Common myeloid progenitor, CD34-positive (primary cell): ENCODE measurements at places on chromosomes 13 and 19.

- no peak for DNase-seq
Observed at GRCh38 chr19:39995794-39996193, 1.1 kb upstream of the ZNF546 start.

GRCh38 chr19:8039231-8039630, 13.3 kb upstream of the CCL25 start:
- no peak for DNase-seq

GRCh38 chr13:92805766-92806165, 420.8 kb upstream of the GPC6 start:
- DNase-seq = no peak

GRCh38 chr13:43905435-43906031, 25.8 kb downstream of the LACC1 start:
- peak; percentile 65 for DNase-seq

DNA sequence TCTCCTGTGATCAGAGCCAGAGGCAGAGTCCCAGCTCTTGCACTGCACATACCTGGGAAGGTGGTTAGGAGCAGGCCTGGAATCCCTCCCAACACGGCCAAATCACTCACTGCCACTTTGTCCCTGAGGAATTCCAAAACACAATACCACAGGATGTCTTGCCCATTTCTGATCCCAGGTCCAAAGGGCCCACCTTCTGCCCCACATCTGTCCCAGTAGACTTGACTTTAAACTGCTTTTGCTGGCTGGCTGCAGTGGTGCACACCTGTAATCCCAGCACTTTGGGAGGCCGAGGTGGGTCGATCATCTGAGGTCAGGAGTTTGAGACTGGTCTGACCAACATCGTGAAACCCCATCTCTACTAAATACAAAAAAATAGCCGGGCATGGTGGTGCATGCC, 18.9 kb downstream of the ZNF536 start:
- DNase-seq = no peak

GRCh38 chr19:2761309-2761677, 21.5 kb upstream of the SLC39A3 start:
- DNase-seq = no peak

GRCh38 chr13:43991773-43992201, 112.1 kb downstream of the LACC1 start:
- DNase-seq = no peak

DNA sequence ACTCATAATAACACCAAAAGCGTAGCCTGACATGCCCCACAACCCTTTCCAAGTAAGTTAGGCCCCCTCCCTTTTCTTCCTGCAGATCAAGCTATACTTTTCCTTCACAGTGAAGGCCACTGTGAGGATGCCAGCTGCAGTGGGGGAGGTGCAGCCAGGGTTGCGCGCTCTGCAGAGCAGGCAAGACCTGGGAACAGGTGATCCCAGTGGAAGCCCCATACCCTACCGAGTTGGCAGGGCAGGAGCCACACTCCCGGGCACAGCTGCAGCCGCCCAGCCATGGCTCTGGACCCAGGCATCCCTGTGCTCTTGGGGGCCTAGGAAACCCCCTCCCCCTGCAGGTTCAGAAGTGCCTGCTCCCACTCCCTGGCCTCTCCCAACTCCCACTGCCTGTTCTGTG, 18.7 kb downstream of the MTMR6 start:
- no peak for DNase-seq

- DNase-seq = peak; percentile 56
Observed at GRCh38 chr19:47765523-47766358, 12.8 kb upstream of the SELENOW start.

DNA sequence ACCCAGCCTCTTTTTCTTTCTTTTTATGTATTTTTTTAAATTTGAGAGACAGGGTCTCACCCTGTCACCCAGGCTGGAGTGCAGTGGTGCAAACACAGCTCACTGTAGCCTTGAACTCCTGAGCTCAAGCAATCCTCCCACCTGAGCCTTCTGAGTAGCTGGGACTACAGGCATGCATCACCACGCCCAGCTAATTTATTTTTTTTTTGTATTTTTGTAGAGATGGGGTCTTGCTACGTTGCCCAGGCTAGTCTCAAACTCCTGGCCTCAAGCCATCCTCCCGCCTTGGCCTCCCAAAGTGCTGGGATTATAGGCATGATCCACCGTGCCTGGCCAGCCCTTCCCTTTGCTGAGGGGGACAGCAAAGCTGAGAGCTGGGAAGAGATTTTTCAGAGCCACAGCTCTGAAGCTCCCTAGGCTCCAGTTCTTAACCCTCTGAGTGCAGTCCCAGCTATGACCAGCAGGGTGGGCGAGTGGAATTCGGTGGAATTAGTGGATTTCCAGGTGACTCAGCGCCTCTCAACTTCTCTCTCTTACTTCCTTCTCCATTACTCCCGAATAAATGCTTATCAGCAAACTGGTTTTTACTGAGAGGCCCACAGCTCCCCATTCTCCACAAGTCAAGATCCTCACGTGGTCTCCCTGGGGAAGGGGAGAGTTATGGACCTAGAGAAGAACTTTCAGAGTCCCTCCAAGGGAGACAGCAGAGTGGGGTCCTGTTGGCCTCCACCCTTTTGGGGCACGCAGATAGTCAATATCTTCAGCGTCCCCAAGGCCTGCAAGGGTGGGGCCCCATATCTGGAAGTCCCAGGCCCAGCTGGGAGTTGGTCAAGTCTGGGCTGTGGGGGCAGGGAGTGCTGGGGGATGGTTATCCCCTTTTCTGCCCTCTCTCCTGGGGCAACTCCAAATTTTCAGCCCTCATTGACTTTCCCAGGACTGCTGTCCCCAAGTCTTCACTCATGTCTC, 1.2 kb downstream of the BLVRB start:
- peak; percentile 82 for DNase-seq

- peak; percentile 31 for DNase-seq
Observed at GRCh38 chr13:91805605-91806004, 407.2 kb downstream of the GPC5 start.

DNA sequence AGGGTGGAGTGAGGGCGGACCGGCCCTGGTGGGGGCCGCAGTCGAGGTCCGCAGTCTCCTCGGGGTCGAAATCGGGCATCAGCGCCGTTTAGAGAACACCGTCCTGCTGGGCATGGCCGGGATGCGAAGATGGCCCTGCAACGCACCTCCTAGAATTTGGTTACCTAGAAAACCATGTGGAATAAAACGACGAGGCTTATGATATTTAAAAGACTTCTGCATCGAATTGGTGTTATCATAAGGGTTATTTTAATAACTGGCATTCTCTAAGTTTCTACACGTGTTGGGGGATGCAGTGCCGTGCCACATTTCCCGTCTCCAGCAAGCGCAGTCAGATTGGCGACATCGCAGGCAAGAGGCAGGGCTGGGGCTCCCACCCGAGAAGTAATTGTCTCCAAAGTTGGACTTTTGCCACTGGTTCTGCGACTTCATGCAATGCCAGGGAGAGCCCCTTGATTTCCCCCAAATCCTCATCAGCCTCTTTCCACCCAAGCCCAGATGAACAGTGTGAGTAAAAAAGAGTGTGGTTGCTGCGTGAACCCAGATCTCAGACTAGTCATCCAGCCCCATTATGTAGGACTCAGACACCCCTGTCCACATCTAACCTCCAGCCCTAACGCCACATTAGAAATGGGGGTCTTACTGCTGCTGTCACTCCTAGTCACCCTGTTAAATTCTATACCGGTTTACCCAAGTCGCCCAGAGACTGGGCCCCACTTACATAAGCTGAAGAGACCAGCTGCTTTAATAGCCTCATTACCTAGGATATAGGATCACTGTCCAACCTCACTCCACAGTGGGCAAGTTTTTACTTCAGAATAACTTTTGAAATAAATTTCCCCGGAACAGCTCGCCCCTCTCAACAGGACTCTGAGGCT, 571 bp upstream of the DHRS12 start:
- no peak for DNase-seq

- no peak for DNase-seq
Observed at GRCh38 chr19:29524912-29525831, 622 bp upstream of the VSTM2B start.

DNA sequence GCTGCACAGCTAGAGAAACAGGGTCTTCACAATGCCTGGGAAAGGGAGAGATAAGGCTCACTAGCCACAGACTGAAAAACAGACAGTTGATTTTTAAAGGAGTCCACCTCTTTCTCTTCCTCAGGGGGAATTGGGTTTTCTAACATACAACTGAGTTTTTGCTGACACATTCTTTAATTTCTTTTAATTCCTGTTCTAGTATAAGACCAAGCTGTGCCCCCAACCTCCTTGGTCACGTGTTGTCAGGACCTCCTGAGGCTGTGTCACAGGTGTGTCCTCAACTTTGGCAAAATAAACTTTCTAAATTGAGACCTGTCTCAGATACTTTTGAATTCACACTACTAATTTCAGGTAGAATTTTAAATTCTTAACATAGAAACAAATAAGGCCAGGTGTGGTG, 12.1 kb upstream of the ZNF492 start:
- DNase-seq = peak; percentile 45

DNA sequence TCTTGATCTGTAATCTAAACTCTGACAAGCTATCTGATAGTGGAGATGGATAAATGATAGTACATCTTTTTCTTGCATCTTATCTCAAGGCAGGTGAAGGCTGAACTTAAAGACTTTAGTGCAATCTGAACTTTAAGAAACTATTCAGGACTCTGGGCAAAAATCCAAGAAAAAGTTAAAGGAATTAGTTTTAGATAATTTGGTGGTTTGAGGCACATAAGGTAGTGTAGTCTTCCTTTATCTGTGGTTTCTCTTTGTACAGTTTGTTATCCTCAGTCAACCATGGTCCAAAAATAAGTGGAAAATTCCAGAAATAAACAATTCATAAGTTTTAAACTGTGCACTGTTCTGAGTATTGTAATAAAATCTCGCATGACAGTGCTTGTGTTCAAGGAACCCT, 172.9 kb downstream of the UGGT2 start:
- no peak for DNase-seq

GRCh38 chr13:95403349-95404140, 102.3 kb upstream of the ABCC4 start:
- DNase-seq = peak; percentile 22

DNA sequence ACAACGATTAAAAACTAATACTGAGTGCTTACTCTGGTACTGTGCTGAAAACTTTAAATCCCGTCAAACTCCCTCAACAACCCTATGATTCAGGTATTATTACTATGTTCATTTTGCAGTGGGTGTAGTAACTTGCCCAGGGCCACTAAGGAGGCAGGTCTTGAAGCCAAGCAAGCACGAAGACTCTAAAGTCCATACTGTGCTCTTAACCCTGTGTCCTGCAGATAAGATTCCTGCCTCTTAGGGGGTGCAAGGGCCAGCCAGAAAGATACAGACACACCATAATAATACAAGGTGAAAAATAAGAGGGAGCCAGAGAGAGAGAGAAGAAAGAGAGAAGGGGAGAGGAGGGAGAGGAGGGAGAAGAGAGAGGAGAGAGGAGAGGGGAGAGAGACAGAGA, 95.5 kb downstream of the CDADC1 start:
- DNase-seq = no peak

GRCh38 chr13:111562716-111563115, 242.3 kb downstream of the TEX29 start:
- DNase-seq = no peak

- DNase-seq = no peak
Observed at GRCh38 chr19:38162094-38162493, 61.9 kb downstream of the DPF1 start.

DNA sequence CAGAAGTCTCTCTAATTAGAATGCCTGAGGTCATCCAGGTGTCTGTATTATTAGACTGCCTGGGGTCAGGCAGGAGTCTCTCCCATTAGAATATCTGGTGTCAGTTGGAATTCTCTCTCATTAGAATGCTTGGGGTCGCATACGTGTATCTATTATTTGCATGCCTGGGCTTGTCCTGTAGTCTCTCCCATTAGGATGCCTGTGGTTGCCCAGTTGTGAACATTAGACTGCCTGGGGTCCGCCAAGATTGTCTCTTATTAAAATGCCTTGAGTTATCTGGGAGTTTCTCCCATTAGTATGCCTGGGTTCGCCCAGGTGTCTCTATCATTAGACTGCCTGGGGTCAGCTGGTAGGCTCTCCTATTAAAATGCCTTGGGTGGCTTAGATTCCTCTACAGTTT, 1494.7 kb downstream of the UQCRFS1 start:
- DNase-seq = no peak

- DNase-seq = no peak
Observed at GRCh38 chr13:23722726-23723453, 152.7 kb downstream of the TNFRSF19 start.

DNA sequence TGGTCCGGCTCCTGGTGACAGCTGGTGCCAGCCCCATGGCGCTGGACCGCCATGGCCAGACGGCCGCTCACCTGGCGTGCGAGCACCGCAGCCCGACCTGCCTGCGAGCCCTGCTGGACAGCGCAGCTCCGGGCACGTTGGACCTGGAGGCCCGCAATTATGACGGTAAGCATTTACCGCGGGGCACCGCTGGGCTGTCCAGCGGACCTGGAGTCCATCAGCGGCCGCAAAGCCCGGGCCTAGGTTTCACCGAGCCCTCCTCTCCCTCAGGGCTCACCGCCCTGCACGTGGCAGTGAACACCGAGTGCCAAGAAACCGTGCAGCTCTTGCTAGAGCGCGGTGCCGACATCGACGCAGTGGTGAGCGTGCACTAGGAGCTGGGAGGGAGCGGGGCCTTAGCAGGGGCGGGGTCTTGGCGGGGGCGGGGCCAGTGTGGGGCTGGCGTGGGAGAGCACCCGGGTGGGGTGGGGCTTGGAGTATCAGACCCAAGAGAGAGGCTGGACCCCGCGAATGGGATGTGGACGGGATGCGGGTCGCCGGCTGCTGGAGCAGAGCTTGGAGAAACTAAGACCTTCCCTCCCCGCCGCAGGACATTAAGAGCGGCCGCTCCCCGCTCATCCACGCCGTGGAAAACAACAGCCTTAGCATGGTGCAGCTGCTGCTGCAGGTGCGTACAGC, 8.7 kb downstream of the BCL3 start:
- no peak for DNase-seq

DNA sequence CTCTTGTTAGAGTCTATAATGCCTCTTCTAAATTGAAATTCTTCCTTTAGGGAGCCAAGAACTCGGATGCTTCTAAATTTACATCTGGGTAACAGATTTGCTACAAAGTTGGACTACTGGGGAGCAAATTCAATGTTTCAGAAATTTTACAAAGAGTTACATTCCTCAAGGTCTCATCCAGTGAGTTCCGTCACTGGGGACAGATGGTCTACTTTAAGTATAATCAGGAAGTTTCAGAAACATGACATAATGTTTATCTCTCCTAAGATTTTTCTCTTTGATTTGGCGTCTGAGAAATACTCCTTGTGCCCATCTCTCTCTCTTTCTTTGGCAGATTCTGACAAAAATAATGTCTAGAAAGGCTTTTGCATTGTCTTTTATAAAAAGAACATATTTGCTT, 81.5 kb upstream of the MBNL2 start:
- DNase-seq = no peak

GRCh38 chr13:71703138-71703537, 163.9 kb downstream of the DACH1 start:
- DNase-seq = no peak

- peak; percentile 81 for DNase-seq
Observed at GRCh38 chr13:51764184-51765141, 39.5 kb downstream of the DHRS12 start.

GRCh38 chr19:30596813-30597399, 224.7 kb downstream of the ZNF536 start:
- DNase-seq = no peak
